Activated CD8-positive, alpha-beta memory T cell treated with anti-CD3 and anti-CD28 coated beads, Interleukin-2, amount 10 ng/mL, durations not matched to agents 7 days and 5 days (primary cell): ENCODE measurements at places on chromosomes 6 and 20. TPM values are rescaled to one million over a fixed set of nuclear protein-coding genes. Genes with fewer than 3 reads are reported as not detected.

GRCh38 chr20:63370618-63371187 lies 9.6 kb upstream of the CHRNA4 start:
- DNase-seq, result no peak

The LY6G5C gene
- 3.8 TPM for total RNA-seq

The GPX5 gene
- not detected for total RNA-seq

DNA sequence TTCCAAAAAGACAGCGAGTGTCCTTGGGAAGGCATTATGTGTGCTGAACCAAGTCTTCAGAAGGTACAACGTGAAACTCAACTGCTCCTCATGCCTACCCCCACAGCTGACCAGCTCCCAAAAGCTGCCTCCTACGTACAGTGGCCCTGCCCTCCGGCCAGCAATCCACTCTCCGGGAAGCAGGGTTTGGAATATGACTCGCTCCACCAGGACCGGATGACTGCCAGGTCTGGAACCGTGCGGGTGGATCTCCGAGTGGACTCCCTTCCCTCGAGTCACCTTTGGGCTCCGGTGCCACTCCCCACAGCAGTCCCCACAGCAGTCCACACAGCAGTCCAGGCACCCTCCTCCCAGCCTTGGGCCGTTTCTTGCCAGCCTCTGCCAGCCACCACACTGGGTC lies 4.3 kb downstream of the ZBTB46 start:
- no peak for DNase-seq

GRCh38 chr6:12075067-12075563 lies 63.0 kb downstream of the HIVEP1 start:
- DNase-seq, result no peak

- no peak for DNase-seq
These were observed 7.9 kb downstream of the EXOC2 start for GRCh38 chr6:684831-685636.

DNA sequence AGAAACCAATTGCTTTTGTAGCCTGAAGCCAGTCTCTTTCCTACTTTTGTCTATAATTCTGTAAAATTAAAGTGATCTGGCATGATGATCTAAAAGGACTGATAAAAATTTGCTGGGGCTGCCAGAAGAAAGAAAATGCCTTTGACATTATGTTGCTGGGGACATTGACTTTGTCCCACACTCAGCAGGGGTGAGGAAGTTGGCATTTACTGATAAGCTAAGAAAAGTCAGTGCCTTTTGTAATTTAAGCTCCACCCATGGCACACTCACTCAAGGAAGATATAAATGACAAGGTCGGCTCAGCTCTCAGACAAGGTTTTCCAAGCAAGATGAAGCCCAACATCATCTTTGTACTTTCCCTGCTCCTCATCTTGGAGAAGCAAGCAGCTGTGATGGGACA lies at the start of gene SEMG1:
SEMG1 (plus strand) TSS at position 309 of the 400 bp plus-strand sequence; CDS start at position 330, 21 bp downstream.
- no peak for DNase-seq

DNA sequence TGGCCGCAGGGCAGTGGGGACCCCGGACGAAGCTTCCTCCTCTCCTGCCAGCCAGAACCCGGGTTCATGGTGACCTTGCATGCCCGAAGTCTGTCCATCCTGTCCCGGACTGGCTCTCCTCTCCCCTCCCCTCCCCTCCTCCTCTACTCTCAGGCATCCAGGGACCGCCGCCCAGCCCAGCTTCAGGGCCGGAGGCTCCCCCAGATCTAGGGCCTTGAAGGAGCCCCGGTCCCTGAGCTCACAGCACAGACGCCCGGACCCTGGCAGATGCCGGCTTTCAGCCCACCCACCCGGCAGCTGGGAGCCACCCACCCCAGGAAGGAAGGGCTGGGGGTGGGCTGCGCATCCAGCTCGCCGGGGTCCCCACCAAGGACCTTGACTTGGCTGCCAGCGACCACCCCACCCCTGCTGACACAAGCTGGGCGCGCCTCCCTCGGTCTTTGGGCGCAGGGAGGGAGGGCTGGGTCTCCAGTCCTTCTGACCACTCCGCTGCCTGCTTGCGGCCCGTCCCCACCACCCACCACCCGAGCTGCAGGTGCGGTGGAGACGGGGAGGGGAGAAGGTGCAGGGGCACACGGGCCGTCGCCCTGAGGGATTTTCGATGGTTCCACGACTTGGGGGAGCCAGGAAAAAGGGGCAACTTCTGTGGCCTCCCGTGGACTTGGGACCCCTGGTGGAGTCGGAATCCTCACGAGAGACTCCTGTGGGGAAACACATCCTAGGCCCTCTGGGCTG lies 5.8 kb upstream of the ABHD16B start:
- no peak for DNase-seq

GRCh38 chr6:140073456-140073855 lies 699.0 kb upstream of the CITED2 start:
- no peak for DNase-seq

The HTR1E gene
- not detected for total RNA-seq

The HTR1B gene
- not detected for total RNA-seq

DNA sequence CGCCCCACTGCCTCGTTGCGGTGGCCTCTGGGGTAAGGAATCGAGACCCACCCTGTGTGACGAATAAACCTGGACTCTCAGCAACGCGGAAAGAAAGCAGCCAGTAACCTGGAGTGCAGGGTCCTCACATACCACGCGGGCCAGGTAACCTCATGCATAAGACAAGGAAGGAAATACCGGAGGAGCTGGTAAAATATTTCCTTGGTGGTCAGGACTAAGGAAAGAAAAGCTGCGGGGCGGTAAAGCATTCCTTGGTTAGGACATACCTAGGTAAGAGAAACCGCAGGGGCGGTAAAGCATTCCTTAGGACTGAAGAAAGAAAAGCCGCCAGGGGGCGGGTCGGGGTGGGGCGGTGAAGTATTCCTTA lies 80.7 kb downstream of the SYTL3 start:
- no peak for DNase-seq

GRCh38 chr6:161828355-161828754 lies 554.5 kb upstream of the AGPAT4 start:
- DNase-seq, result no peak

DNA sequence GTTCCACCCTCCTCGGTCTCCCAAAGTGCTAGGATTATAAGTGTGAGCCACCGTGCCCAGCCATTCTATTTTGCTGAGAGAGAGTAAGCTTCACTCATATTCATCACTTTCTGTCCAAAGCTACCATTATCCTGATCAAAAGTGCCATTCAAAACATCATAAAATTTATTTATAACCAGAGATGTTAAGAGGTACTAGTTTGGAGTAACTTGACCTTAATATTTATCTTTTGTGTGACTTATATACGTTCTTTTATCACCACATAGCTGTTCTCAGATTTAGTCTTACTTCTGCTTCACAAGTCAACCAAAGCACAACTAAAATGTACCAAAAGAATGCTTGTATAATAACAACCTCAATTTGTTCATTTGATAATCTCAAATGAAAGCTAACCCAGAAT lies 18.1 kb downstream of the AKIRIN2 start:
- no peak for DNase-seq

DNA sequence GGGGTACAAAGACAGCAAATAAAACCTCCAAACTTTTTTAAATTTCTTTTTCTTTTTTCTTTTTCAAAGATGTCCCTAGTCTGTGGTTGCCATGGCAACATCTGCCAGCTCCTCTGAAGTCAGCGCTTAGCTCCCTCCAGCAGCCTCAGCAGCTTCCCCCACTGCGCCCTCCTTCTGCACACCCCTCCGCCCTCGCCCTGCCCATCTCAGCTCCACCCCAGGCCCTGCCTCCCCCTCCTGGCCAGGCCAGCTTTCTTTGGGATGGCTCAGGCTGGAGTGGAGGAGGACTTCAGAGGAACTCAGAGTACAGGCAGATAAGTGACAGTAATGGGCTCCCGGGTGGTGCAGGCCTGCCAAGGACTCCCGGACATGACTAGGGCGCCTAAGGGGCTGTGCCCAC lies 104.6 kb downstream of the LRFN2 start:
- no peak for DNase-seq

DNA sequence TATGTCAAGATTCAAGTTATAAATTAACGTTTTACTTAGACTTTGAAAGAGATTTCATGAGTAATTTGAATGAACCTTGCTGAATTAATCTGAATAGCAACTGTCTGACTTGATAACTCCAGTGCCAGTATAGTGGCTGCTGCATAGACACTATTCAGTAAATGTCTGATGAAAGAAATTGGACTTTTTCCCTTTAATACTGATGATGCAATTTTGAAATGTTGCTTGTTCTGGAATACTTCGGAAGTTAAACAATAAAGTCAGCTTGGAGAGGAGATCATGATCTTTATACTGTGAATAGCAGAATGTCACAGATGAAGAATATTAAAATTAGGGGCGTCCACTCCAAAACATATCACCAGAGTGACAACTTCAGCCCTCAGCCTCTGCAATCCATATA lies 3.6 kb upstream of the PGBD1 start:
- DNase-seq, result no peak

- DNase-seq, result no peak
These were observed 82.0 kb downstream of the SMPDL3A start for GRCh38 chr6:122871079-122871478.
